Stimulated activated CD4-positive, alpha-beta T cell treated with anti-CD3 and anti-CD28 coated beads, Interleukin-2, amount 100 ng/mL, for 4 hours (primary cell): ENCODE measurements at places on chromosomes 2 and 18.

DNA sequence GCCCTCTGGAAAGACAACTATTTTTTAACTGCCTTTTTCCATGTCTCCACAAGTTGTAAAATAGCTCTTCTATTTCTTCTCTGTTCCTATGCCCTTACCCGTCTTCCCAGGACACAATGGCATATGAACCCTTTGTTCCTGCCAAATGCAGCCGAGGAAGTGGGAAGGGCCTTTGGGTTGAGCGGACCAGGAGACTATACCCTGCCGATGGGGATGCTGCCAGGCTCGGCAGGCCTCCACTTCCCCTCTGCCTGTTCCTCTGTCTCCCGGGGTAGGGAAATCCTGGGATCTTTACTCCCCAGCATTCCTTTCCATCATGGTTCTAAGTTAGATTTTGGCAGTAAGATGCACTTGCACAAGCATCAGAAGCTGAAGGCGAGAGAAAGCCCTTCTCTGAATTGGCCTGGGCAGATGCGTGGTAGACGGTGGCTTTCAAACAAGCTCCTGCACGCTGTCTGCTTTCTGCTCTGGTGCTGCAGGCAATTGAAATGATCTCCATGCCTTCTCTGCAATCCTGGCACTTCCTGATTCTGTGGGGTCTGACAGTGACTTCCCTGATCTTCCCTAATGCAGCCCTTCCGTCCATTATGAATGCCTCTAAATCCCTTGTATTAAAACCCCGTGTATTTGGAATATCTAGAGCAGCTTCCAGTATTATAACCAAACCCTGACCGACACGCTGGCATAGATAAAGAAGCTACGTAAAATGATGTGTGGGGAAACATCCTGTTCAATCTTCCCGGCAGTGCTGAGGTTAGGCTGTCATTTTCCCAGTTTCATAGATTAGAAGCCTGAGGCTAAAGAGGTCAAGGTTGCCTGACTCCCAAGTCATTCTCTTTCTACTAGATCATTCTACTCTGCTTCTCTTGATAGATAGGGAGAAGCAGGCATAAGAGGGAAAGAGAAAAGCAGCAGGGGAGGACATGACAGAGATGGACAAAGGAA lies 69.8 kb downstream of the MCFD2 start:
- DNase-seq: no peak

- no peak for DNase-seq
These were observed 2.6 kb upstream of the ZFP36L2 start for GRCh38 chr2:43228756-43229659.

DNA sequence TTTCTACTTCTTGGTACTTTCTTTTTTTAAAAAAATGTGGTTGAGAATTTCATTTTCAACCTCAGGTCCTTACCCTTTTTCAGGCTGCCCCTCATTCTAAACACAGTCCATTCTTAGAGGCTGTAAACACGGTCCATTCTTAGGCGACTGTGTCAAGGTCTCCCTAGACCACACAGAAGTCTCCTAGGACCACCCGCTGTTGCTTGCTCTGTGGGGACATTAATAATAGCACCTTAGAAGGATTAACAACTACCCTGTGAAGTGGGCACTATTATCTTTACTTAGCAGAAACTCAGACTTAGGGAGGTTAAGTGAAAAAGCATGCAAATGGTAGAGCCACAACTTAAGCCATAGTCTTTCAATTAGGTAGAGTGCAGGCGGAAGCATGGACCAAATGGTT lies 91.7 kb downstream of the RBMS1 start:
- DNase-seq: no peak

GRCh38 chr2:56464613-56465012 lies 280.8 kb downstream of the CCDC85A start:
- no peak for DNase-seq

DNA sequence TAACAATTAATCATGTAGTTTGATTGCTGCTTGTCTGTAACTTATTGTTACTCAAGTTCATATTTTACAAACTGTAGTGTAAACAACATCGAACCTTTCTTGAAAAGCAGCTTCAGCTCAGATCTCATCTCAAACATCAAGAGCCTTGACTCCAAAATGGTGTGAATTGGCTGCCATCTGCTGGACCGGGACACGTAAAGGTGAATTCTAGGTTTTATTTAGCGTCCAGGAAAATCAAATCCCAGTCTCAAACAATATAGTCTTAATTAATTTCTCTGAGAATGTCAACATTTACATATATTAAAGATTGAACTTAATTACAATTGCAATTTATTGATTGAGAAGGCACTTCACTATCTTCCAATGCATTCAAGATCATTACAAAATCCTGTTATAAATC lies 453.0 kb downstream of the GALR1 start:
- no peak for DNase-seq

DNA sequence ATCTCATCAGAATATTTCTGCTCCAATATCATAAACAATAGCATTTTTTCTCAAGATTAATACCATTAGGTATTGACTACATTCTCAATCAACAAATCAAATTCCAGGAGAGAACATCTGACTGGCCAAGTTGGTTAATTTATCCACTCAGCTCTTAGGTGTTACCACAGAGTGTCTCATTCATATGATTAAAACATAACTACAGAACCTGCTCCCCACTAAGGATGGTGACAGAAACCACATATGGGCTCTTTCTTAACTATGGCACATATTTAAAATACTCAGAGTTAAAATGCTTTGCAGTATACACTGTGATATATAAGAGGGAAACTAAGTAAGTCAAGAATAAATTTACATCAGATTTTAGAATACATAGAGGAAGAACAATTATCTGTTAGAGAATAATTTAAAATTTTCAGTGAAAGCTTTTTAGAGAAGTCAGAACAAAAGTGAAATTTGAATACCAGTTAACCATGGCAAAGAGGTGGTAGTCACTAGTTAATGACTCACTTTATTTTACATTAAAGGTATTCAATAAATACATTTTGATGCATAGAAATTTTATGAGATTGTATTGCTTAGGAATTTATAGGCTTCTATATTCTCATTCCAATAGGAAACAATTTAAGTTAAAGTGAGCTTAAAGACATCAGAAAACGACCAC lies 1120.8 kb upstream of the TMEFF2 start:
- DNase-seq: no peak

- no peak for DNase-seq
These were observed 437.0 kb downstream of the PTPRM start for GRCh38 chr18:8003878-8004675.

DNA sequence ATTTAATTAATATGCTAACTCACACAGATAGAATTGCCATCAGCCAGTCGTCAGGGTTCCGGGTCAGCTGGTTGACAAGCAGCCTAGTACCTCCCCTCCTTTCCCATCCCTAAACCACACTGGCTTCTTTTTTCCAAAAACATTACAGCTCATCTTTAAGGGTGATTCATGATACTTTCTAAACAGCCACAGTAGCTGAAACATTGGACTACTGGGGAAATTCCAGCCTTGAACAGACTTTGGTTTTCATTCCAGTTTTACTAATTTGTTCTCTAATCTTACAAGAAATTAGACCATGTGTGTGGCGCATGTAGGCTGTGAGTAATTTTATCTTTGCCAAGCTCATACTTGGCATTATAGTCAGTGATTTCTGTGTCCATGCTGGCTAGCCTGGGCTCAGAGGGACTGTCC lies 110.8 kb downstream of the FMNL2 start:
- no peak for DNase-seq

- DNase-seq: no peak
These were observed 11.4 kb downstream of the ANKRD23 start for GRCh38 chr2:96832408-96832753.
